ENCODE measurements at places on chromosomes 7 and 10.

- no peak for DNase-seq
Observed at GRCh38 chr10:44723082-44723481, 188.1 kb upstream of the TMEM72 start.

DNA sequence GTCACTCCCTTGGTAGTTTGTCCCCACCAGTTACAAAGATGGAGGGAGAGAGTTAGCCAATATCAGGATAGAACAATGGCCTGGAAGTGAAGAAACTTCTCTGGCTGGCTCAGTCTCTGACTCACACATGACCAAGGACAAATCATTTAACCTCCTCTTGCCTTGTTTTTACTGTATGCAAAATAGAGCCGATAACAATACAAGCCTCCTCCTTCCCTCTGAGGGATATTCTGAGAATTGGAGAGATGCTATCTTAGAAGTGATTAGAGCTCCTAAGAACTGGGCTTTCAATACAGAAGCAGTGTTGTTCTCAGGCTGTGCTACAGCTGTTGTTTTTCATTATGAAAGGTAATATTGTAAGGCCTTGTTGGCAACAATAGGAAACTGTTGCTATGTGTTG lies 87.7 kb upstream of the EGR2 start:
- DNase-seq: no peak

DNA sequence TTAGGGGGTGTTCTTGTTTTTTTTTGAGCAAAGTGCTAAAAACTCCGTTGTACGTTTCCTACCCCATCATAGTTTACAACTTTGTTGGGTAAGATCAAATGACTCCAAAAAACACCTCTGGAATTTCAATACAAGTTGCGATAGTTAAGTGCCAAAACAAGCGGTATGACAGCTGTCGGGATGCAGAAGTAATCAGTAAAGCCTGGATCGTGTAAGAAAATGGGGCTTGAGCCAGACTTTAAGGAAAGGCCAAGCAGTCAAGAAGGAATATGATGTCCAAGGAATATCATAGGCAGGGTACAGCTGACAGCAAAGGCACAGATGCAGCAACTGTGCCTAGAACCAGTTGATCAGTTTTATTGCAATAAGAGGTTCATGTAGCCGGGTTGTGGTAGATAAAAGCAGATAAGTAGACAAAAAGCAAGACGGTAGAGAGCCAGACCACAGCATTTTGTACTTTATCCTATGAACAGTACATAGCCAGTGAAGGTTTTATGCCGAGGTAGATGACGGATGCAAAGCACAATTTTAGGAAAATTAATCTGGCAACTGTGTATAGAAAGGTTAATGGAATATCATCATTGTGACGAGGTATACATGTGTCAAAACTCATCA lies 45.5 kb downstream of the UBE2H start:
- no peak for DNase-seq

DNA sequence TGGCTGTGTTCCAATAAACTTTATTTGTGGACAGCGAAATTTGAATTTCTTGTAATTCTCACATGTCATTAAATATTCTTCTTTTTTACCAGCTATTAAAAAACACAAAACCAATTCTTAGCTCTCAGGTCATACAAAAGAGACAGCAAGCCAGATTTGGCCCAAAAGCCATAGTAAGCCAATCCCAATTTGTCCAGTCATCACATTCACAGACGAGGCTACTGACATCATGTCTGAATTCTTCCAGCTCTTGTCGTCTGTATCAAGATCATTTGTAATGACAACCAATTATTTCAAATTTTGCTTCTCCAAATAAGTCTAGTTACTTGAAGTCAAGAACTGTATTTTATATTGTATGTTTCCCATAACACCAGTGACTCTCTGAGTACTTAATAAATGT lies 266.5 kb downstream of the PAXIP1 start:
- no peak for DNase-seq

DNA sequence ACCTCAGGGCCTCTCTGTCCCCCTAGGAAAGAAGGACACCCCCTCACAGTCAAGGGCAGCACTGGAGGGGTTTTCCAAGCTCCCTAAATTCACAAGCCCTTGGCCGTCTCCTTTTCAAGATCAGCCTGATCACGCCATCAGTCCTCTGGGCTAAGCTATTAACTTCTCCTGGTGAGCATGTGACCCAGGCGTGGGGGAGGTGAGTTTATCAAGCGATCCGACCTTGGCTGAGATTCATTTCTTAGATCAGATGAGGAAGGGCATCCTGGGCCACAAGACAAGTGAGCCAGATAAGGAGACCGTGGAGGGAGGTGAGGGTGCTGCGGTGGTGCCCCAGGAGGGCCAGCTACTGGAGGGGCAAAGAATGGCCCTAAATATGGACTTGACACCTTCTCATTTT lies 19.2 kb upstream of the EN2 start:
- DNase-seq: no peak

DNA sequence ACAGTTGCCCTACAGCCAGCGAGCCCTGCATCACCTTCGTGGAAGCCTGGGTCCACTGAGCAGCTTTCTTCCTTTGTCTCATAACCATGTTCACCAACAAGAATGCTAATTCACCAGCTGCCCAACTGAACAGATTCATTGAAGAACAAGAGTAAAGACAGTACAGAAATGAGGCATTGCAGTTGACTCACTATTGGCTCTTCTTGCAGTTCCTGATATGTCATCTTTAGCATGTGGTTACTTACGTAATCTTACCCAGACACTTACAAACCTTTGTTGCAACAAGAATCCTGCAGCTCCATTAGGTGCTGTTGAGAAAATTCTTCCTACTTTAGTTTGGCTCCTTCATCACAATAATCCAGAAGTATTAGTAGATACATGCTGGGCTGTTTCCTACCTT lies 174.0 kb upstream of the TPK1 start:
- DNase-seq: no peak

DNA sequence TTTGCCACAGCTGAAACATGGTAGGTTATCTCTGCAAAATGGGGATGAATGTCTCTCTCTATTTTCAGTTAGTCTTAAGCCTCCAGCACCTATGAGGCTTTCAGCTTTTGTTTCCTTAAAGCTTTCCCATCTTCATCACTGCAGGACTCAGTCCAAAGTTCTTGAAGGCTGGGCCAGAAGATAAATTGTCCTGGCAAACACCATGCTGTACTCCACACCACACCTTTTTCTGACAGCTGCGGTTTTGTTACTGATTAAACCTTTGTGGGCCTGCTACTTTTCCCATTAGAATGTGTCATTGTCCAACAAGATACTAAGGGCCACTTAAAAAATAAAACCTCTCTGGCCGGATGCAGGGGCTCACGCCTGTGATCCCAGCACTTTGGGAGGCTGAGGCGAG lies 87.2 kb upstream of the A1CF start:
- no peak for DNase-seq

GRCh38 chr10:83075016-83075814 lies 1064.1 kb upstream of the GHITM start:
- peak; percentile 4 for DNase-seq

GRCh38 chr10:103550229-103550628 lies 56.7 kb downstream of the NEURL1 start:
- no peak for DNase-seq

GRCh38 chr7:22393913-22394729 lies 37.2 kb upstream of the RAPGEF5 start:
- peak; percentile 25 for DNase-seq

- peak; percentile 68 for DNase-seq
Observed at GRCh38 chr10:49397036-49397999, 1.4 kb upstream of the DRGX start.
